ENCODE measurements at places on chromosomes 4 and X.
A peak's percentile ranks its signal among the peaks of the same experiment; 100 is the strongest.

GRCh38 chrX:84188320-84188834 is 378 bp upstream of the RPS6KA6 start:
- DNase-seq: no peak

- no peak for DNase-seq
Observed at GRCh38 chr4:183686461-183686860, 27.4 kb downstream of the TRAPPC11 start.

DNA sequence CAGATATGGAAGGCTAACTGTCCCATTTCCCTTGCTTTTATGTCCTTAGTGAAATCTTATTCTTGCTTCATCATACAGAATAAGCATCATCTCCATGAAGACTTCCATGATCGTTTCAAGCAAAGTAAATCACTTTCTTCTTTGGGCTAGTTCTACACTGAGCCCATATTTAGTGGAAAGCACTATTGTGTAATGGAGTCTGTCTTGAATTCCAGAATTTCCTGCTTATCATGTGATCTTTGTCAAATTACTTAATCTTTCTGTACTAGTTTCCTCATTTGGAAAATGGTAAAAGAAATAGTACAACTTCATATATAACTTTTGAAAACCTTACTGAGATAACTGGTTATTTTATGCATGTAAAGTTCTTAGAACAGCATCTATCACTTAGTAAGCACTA is 7.6 kb downstream of the ANAPC10 start:
- DNase-seq: no peak

DNA sequence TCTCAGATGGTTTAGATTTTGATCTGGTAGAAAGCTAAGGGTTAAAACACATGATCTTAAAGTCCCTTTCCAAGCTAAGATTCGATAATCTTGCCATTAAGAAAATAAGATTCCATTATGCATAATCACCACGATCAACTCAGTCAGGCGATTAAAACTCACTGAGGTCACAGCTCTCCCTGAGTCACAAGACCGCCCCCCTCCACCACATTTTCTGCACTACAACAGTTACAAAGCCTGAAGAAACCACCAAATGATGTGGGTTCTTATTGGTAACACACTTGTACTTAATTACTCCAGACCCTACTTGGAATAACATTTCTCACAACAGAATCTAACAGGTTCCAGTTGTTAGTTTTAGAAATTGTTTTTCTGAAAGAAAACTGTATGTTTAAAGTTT is 62.8 kb downstream of the SH3KBP1 start:
- DNase-seq: peak; percentile 18

DNA sequence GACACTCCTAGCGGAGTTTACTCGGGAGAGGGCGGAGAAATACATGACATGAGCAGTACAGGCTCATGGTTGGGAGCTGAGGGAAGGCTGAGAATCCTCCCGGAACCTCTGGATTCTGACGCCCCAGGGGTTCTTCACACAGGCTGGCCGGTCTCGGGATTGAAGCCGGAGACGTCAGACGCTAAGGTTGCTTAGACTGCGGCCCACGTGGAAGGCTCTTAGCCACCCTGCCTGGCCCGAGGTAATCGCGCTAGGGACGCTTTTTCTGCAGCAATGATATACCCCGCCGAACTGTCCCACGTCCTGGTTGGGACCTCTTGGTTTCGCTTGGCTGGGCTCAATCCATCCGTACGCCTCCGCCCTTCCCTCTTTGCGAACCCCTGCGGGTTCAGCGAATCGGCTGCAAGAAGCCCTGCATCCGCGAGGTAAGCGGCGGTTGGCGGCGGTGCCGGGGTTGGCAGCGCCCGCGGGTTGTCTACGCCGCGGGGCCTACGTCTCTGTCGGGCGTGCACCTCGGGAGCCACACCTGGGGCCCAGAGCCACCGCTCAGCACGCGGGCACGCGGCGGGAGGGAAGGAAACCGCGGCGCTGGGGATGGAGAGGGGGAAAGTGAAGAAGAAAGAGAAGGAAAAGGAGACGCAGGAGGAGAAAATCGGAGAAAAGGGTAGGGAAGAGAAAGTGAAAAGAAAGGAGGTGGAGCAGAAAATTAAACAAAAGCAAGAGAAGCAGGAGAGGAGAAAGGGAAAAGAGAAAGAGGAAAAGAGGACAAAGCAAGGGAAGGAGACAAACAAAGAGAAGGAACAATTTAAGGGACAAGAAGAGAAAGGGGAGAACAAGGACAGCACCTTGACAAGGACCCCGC is at the start of gene ARL9:
ARL9 (plus strand) TSS at position 523 of the 862 bp plus-strand sequence; CDS start at position 595, 72 bp downstream.
- DNase-seq: peak; percentile 27

DNA sequence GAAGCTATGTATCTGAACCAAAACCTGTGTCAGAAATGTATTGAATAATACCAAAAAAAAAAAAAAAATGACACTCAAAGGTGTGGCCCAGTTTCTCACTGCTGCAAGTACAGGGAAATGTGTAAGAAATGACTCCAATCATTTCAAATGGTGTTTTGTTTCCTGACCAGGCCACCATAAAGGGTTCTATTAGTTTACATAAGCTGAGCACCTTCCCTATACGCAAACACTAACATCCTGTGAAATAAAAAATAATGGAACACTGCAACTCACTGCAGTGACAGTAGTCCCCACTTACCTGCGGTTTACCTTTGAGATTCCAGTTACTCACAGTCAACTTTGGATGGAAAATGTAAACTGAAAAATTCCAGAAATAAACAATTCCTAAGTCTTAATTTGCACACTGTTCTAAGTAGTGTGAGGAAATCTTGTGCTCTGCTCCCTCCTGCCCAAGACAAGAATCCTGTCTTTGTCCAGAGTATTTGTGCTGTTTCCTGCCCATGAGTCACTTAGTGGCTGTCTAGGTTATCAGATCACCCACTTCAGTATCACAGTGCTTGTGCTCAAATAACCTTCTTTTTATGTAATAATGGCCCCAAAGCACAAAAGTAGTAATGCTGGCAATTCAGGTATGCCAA is 265.3 kb downstream of the RCHY1 start:
- DNase-seq: no peak

GRCh38 chr4:65999518-65999871 is 329.2 kb upstream of the EPHA5 start:
- no peak for DNase-seq
